ENCODE measurements at places on chromosomes 16 and 17.
A peak's percentile ranks its signal among the peaks of the same experiment; 100 is the strongest.

GRCh38 chr16:1992704-1993317 lies 3.0 kb downstream of the SYNGR3 start:
- no peak for DNase-seq

- DNase-seq: no peak
Observed at GRCh38 chr16:35344012-35344762, 1884.8 kb downstream of the TP53TG3F start.

DNA sequence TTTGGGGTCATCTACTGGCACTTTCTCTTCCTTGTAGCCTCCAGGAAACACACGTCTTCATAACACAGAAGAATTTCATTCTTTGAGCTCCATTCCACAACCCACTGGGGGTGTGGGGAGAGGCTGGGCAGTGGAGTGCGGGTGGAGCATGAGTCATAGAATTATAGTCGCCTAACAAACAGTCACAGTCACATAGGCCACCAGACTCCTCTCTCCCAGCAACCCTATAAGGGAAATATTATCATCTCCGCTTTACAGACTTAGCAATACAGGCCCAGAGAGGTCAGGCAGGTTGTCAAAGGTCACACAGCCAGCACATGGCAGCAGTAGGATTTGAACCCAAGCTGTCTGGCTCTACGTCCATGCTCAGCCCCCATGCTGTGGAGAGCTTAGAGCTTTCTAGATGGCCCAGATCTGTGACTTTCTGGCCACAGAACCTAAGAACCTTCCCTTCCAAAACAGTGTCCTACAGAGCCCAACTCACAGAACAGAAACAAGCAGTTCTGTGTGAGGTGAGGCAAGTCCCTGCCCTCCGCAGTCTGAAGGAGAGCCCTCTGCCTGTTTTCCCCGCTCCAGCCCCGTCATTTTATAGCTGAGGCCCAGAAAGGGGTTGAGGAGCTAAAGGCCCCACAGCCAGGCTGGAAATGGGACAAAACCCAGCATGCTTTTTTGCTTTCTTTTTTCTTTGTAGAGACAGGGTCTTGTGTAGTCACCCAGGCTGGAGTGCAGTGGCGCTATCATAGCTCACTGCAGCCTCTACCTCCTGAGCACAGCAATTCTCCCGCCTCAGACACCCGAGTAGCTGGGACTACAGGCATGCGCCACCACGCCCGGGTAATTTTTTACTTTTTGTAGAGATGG lies 10.7 kb upstream of the LITAF start:
- DNase-seq: no peak

- no peak for DNase-seq
Observed at GRCh38 chr17:40963838-40964237, 2.9 kb downstream of the KRT39 start.

GRCh38 chr17:58587713-58588117 lies 73.3 kb upstream of the MTMR4 start:
- peak; percentile 89 for DNase-seq

GRCh38 chr17:68222606-68223005 lies 25.2 kb upstream of the AMZ2 start:
- DNase-seq: no peak

DNA sequence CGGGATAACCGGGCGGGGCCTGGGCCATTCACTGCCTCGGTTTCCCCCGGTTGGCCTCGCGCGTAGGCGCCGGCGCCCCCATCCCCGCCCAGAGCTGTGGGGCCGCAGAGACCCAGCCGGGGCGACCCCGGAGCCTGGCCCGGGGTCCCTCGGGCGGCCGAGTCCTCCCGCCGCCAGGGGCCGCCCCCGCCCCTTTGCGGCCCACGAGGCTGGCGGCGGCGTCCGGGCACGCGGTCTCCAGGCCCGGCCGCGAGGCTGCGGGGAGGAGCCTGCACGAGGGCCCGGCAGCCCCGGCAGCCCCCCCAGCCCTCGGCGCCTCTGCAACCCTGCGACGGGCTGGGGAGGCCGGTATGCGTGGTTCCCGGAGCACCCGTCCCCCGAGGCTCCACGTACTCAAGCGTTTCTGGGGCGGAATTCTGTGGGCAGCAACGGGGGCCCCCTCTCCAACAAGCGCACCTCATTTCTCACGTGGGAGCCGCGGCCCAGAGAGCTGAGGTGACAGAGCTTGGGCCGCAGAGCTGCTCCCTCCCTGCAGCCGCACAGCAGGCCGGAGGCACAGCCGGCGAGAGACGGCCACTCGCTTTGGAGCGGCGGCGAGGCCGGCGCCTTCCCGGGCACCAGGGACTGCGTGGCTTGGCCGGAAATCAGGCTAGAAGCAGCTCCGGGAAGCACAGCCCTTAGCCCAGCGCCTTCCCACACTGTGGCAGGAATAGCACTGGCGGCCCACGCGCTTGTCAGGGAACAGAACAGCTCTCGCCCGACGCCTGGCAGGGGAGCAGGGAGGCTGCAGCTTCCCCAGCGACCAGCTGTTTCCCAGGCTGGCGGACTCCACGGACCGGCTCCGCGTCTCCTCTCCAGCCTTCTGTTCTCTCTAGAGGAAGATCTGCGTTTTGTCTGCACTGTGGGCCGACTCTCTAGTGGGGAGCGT lies 867 bp upstream of the LIMD2 start:
- DNase-seq: no peak

DNA sequence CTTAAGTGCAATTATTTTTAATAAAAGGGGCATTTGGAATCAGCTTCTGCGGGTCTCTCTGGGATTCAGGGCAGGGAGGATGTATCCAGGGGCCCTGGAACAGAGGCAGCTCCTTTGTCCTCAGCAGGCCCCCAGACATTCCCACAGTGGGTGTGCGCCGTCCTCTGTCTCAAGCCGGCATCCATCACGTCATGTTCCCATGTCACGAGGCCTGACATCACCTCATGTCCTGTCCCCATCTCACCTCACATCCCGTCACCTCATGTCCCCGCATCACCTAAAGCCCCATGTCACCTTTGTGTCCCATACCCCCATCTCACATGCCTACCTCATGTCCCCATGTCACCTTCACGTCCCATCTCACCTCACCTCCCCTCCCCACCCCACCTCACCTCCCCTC lies 18.5 kb downstream of the GAA start:
- no peak for DNase-seq

GRCh38 chr17:72465191-72466024 lies 344.6 kb downstream of the SOX9 start:
- peak; percentile 94 for DNase-seq

DNA sequence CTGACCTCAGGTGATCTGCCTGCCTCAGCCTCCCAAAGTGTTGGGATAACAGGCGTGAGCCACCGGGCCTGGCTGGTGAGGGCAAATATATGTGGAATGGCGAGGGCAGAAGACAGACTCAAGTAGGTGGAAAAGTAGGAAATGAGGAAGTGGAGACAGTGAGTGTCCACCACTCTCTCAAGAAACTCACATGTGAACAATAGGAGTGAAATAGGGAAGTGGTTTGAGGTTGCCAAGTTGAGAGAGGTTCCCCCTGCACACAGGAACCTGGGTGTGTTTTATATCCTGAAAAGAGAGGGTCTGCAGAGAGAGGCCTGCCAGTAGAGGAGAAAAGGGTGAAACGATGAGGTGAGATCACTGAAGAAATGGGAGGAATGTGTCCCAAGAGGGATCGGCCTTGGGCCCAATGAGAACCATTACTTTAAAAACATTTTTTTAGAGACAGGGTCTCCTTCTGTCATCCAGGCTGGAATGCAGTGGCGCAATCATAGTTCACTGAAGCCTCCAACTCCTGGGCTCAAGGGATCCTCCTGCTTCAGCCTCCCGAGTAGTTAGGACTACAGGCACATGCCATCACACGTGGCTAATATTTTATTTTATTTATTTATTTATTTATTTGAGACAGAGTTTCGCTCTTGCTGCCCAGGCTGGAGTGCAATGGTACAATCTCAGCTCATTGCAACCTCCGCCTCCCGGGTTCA lies 17.1 kb upstream of the CORO1A start:
- no peak for DNase-seq

DNA sequence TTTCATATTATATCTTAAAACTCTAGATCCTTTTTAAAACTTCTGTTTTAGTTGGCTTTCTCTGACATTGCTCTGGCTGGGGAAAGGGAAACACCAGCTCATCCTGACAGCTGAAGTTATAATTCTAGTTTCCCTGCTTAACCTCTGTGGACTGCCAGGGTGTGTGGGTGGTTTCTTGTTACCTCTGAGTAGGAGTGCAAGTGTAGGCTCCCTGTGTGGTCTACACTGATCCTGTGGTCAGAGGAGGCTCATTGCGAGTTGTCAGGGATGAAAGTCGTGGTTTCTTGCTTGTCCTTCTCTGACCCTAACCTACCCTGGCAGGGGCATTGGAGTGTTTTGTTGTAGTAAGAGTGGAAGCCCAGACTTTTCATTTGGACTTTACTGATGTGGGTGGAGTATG lies 221.0 kb downstream of the UTP18 start:
- no peak for DNase-seq

DNA sequence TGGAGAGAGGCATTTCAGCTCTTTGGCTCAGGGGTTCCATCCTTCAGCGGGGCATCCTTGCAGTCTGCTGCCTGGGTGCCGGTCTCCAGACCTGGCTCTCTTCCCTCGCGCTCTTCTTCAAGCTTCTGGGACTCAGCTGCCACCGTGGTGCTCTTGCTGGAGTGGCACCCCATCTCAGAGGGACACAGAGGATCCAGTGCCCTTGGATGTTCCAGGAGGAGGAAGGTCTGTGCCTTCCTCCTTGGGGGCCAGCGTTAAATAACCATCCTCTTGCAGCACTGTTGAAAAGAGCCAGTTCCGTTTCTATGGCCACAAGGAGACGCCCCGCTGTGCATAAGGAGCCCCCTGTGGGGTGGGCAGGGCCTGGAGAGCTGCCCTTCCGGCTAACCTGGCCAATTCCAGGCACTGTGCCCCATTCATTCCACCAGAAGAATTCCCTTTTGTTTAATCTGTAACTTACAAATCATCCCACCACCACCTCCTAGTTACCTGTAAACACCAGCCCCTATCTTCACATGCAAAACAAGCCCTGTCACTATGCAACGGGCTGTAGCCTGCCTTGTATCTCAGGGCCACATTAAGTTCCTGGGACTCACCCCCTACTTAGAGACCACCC lies 8.6 kb downstream of the CHD9NB start:
- DNase-seq: no peak

GRCh38 chr17:64765191-64765889 lies 103.2 kb upstream of the SMURF2 start:
- no peak for DNase-seq

- DNase-seq: no peak
Observed at GRCh38 chr16:89000207-89000959, 23.4 kb upstream of the CBFA2T3 start.

- no peak for DNase-seq
Observed at GRCh38 chr16:52283018-52283417, 263.9 kb downstream of the TOX3 start.

DNA sequence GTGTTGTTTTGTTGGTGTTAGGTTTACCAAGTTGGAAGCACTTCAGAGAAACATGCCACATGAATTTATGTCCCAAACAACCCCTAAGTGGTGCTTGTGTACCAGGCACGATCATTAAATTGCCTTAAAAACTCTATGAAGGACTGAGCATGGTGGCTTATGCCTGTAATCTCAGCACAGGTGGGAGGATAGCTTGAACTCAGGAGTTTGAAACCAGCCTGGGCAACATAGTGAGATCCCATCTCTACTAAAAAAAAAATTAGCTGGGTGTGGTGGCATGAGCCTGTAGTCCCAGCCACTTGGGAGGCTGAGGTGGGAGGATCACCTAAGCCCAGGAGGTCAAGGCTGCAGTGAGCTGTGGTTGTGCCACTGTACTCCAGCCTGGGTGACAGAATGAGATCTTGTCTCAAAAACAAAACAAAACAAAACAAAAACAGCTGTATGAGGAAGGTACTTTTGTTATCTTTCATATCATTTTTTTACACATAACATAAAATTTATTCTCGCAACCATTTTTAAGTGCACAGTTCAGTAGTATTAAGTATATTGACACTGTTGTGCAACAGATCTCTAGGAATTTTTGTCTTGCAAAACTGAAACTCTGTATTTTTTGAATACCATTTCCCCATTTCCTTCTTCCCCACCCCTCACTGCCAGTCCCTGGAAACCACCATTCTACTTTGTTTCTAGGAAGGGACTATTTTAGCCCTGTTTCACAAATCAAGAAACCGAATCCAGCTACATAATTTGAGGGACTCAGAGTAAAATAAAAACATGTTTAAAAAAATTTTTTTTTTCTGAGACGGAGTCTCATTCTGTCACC lies 14.3 kb upstream of the RBBP6 start:
- no peak for DNase-seq

DNA sequence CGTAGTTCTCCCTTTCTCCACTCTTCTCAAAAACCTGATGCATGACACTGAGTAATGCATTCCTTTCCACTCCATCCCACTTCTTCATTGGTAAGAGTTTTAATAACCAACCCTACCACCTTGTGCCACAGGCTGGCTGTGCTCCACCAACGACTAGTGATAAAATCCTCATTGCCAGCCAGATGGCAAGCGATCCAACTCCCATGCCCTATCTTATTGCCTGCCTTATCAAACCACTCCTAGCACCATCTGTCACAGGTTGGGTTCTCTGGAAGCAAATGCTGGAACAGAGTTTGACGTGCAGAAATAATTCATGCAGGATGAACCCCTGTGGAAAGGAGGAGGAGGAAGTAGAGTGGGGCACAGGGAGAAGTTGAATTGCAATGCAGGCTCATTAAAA lies 99.5 kb downstream of the CHD9NB start:
- no peak for DNase-seq

GRCh38 chr17:82299452-82299851 lies 18.0 kb downstream of the CD7 start:
- DNase-seq: no peak

DNA sequence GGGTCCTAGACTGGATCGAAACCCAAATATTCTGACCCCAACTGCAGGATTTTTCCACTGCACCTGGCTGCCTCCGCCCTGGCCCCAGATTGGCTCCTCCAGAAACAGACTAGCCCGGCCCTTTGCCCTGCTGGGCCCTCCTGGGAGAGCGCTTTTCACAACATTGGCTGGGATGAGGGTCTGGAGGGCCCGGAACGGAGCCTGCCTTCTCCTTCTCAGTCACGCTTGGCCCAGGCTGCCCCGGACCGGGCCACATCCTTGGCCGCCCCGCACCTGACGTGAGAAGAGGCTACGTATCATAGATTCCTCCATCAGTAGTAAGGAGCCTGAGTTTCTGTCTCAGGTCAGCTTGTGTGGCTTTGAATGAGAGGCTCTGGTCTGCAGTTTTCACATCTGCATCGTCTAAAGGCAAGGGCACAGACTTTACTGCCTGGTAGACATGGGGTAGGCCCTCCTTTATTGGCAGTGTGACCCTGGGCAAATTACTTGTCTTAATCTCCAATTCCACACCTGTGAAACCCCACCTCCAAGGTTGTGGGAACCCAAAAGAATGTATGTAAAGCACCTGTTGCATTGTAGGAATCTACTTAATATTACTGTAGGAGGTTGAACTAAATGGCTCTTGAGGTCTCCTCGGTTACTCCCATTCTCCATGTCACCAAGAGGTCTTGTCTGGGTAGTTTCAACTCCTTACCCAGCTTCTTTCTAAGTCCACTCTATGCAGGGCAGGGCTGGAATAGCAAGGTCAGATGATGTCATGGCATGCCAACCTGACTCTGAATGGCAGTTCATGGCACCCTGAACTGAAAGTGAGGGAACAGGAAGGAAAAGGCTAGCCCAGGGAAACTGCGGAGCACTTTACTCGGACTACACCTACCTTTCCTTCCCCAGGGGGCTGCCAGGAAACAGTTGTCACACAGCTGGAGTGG lies 661 bp downstream of the LRRC3C start:
- DNase-seq: no peak

- DNase-seq: no peak
Observed at GRCh38 chr17:57415751-57416207, 159.5 kb downstream of the MSI2 start.

- DNase-seq: no peak
Observed at GRCh38 chr17:59631276-59631675, 11.6 kb downstream of the CLTC start.

Measured in urothelium cell line (cell line).